Ovary (tissue), 10 donors: ENCODE measurements at places on chromosomes 11 and 22.

- DNase-seq, result no peak
These were observed 2.7 kb downstream of the MAJIN start for GRCh38 chr11:64969209-64969608.

DNA sequence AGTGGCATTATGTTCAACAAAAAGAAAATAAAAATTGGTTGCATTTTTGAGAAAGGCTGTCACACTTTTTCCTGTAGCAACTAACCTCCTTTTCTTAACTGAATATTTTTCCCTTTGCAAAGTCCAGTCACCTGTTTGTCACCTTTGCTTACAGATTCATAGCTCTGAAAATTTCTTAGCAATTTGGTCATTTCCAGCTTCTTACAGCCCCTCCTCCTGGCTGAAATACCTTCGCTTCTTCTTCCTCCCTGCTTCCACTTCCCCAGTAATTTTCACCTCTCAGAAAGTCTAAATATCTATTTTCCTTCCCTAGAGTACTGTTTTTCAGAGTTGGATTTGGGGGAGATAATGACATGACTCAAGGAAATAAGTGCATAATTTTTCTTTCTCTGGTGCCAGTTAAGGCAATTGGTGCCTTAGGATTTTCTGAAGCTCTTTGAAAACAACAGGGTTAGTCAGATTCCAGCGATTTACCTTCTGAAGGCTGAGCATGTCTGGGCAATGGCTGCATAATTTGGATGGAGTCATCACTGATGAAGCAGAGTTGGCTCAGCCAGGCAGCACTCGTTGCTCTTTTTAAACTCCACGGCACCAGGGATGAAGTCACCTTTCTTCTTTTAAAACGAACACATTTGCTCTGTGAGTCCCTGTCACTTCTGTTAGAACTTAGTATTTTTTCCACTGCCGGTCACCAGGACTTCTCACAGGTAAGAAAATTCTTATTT is 62.1 kb upstream of the AMOTL1 start:
- no peak for DNase-seq

DNA sequence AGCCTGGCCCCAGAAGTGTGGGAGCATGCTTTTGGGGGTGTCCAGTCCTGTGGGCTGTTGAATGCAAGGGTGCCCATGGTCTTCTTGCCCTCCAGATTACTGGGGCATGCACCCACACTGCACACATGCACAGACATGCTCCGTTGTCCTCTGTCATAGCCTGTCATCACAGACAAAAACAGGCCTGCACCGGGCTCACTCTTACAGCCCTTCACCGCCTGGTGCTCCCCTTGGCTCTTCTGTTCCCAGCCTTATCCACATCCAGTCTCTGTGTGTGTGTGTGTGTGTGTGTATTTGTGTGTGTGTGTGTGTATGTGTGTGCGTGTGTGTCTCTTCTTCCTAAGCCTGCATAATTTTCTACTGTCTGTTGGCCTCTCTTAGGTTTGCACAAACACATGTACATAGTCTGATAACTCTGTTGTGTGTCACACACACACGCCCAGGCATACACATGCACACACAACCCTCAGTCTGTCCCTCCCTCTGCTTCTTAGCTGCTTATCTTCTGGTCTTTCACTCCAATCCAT is 23.4 kb upstream of the NECTIN1 start:
- no peak for DNase-seq

DNA sequence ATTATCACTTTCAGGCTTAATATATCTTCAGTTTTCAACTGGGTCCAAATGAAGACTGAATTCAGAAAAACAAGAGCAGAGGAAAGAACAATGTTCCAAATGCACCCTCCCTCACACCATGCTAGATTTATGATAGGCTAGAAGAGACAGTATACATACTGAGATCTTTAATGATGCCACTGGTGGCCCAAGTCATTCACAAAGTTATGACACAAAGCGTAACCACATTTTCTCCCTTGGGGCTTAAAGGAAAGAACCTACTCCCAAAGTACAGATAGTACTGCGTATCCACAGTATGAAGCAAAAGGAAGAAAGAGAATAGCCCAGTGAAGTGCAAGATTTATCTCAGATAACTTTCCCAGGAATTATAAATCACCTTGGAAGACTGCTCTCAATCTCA is 10.9 kb upstream of the SOX6 start:
- DNase-seq, result no peak

DNA sequence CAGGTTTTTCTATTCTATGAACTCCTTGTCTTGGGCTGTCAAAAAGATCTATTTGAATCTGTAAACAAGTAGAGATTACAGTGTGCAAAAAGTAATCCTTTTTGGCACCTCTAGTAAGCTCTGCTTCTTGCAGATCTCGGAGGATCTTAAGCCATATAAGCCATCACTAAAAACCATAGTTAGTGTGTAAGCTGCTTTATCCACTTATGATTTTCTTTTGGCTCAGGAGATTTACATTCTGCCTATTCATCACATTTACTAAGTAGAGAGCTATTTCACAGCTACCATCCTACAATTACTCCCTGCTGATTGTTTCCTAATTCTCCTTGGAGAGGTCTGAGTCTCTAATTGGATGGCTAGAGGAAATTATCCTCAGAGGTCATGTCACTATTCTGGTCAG is 385.7 kb downstream of the AASDHPPT start:
- DNase-seq, result no peak

GRCh38 chr11:105734426-105734825 is 124.6 kb downstream of the GRIA4 start:
- DNase-seq, result no peak

DNA sequence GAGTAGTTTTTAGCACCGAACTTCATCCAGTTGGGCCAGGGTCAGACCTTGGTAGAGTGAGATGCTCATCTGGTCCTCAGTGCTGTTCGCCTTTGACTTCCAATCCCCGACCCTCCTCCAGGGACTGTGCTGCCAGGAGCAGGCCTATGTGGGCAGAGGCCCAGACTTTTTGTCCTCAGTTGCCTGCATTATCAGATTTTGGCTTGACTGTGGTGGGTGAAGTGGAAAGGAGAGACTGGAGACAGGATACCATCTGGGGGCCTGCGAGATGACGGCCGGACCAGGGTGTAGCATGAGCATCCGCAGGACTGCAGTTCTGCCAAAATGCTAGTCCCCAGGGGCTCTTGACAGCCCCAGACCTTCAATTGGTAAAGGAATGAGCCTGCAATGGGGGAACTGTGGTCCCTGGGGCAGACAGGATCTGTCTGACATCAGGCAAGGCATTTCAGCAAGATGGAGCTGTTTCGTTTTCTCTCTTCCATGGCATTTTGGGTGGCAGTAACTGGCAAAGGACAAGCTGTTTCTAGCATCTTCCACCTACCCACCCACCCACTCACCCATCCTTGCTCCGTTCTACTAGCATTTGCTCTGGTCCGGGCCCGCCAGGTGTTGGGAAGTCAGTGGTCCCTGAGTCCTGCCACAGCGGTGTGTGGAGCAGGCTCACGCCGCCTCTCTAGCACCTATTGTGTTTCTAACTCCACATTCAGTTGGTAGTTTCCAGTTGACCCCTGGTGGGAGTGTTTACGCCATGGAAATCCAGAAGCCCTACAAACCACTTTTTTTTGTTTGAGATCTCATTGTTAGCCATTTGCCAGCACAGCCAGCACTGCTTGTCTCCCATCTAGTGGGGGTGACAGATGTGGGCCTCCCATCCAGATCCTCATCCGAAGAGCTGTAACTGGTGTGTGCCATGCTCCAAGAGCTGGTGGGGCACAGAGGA is 53.5 kb downstream of the OTOG start:
- no peak for DNase-seq

DNA sequence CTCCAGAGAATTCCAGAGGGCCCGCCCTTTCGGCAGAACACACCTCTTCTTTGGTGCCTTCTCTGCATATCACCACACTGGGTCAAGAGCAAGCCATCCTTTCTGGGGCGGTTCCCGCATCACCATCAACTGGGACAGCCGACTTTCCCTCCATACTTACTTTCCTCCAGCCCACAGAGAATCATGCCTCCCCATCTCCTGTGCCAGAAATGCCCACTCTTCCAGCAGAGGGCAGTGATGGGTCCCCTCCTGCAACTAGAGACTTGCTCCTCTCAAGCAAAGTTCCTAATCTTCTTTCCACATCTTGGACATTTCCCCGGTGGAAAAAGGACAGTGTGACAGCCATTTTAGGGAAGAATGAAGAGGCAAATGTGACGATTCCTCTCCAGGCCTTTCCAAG is 157.7 kb downstream of the C11orf91 start:
- peak; percentile 40 for DNase-seq

- DNase-seq, result no peak
These were observed 21.0 kb upstream of the HTATIP2 start for GRCh38 chr11:20342347-20343141.

GRCh38 chr11:111514216-111515031 is at the start of gene HOATZ:
Gene HOATZ (plus strand): TSS chr11:111514778. CDS start chr11:111514785, 7 bp downstream.
- no peak for DNase-seq

- peak; percentile 32 for DNase-seq
These were observed 320 bp downstream of the CLTCL1 start for GRCh38 chr22:19291218-19291579.

GRCh38 chr11:120235024-120235628 is 4.8 kb upstream of the POU2F3 start:
- peak; percentile 63 for DNase-seq

DNA sequence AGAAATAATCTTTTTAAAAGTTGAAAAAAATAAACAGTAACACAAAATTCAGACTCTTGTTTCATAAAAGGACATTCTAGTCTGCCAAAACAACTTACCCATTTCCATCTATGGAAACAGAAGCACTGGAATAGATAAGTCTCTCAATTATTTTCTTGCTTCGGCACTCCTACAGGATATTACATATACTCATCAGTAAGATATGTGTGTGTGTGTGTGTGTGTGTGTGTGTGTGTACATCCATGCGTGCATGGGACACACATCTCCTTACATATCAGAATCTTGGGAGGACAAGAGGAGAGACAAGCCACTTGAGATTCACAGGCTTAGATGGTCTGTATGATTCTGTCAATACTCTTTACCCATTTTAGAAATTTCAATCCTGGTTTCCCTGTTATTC is 144.6 kb downstream of the ATG16L2 start:
- DNase-seq, result no peak

DNA sequence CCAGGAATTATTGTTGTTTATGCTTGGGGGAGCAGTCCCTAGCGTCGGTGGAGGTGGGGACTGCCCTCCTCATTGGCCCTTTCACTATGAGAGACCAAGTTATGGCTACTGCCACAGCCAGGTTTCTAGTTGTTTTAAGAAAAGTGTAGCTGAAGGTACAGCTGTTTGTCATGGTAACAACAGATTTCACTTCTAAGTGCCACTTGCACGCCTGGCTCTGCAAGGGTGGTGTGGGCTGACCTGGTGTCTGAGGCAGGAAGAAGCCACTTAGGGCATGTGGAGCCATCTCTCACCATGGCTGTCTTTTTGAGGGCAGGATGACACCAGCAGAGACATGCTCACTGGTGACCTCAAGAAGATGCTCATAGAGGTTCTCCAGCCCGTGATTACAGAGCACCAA is 46.3 kb upstream of the MPEG1 start:
- DNase-seq, result no peak

DNA sequence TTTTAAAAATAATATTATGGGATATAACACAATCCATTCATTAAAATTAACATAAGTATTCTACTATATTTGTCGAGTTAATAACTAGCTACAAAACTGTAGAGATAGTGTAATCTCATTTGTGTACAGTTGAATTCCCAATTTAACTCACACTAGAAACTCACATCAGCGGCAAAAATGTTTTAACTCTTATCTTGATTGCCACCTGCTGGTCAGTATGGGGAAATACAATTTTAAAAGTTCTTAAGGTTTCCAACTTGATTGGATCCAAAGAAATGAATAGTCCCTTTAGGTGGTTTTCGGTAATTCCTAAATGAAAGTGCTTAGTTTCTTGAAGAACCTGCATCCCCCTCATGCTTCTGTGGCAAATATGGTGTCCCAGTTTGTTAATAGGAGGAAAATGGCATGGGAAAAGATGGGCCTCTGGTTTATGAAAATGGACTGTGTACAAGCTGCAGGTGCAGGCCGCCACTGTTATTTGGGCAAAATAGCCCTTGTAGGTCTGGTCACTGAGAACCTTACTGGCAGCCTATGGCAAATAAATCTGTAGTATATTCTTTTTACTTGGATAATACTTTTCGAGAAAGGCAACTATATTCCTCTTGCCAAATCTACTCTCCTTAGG is 33.7 kb upstream of the SLC17A6 start:
- no peak for DNase-seq

DNA sequence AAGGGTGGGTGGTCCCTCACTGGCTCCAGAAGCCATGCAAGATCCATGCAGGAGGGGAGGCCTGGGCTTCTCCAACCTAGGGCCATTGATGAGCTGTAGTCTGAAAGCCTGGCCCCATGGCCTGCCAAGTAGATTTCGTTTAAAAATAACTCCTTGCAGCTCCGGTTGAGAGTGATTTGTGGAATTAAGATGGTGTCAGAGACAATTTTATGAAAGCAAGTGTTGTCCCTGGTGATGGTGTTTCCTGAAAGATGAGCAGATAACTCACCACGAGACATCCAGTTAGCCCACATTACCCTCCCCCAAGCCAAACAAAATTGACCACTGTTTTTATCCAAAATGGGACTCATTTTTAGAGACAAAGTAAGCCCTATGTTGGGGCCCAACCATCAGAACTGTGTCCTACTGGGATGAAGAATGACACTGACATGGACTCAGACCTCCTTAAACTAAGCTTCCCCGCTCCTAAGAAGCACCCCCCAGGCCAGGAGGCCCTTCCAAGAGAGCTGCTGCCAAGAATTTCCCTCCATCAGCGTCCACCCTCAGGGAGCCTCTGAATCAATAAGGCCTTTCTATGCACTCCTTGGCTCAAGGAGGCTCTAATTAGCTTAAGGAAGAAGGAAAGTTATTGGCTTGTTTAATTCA is 174.2 kb upstream of the NCAM1 start:
- no peak for DNase-seq

- no peak for DNase-seq
These were observed 150.9 kb downstream of the TBC1D22A start for GRCh38 chr22:46913351-46913750.

DNA sequence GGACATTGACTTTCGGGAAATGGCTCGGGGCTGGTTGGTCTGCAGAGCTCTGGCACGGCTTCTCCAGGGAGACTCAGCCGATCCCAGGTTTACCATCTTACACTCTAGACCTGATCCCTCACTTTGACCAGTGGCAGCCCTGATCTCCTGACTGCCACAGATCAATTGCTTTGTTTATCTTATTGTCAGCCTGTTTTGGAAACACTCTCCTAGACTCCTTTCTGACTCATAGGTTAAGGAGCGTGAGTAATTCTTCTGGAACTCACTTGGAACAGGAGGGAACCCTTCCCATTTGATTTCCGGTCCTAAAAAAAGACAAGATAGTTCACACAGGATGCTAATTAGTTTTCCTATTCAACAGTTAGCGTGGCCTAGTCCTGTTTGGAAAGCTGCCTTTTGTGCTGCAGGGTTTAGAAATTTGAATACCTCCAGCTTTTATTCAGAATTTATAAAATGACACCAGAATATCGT is 16.0 kb upstream of the BMAL1 start:
- DNase-seq, result peak; percentile 34

- peak; percentile 4 for DNase-seq
These were observed 60.5 kb downstream of the CD82 start for GRCh38 chr11:44625759-44626523.
